ENCODE measurements at places on chromosomes 7 and 10.

DNA sequence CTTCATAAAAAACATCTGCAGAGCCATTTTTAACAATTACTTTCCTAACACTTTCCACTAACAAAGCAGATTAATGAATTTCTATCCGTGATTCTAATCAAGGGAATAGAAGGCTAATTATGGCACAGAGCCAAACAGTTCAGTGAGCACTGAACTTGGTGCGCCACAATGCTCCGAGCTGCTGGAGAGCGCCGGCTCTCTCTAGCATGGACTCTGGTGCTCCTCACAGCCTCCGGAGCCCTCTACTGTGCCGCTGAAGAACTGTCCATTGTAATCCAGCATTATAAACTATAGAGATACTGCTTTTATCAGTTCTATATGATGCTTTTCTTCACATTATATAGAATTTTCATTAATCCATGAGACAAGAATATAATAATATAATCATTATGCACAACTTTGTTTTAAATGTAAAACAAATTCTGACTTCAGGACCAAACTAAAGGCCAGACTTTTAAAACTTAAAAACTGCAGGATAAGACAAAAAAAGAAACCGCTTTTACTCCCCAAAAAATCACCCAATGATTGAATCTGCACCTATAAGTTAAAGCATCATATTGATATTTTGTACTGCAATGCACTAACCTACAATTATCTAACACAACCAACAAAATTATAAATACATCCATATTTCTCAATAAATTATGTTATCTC lies 123.6 kb downstream of the RNF32 start:
- DNase-seq, result peak; percentile 3

DNA sequence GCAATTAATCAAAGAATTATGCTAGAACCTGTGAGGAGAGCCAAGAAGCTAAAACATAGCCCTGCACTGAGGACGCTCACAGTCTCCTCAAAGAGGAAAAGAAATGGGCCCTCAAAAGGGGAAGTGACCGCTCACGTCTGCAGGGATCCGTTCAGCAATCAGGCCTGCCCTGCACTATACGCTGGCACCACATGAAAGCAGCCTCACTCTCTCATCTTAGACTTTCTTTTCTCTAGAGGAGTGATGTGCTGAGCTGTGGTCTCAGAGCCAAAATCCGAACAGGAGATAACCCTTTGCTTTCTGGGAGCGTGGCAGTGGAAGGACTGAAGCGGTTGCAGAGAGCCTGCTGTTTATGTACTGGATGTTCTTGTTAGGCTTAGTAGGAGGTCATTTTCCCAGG lies 6.3 kb upstream of the IL2RA start:
- no peak for DNase-seq

DNA sequence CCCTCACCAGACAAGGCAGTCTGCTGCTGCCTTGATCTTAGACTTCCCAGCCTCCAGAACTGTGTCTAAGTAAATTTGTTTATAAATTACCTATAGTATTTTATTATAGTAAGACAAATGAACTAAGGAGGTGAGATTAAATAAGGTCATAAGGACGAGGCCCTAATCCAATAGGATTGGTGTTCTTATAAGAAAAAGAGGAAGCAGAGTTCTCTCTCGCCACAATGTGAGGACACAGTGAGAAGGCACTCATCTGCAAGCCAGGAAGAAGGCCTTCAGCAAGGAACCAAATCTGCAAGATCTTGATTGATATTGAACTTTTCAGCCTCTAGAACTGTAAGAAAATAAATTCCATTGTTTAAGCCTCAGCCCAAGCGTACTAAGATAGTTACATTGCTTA lies 6.1 kb upstream of the ZNF438 start:
- DNase-seq, result no peak

DNA sequence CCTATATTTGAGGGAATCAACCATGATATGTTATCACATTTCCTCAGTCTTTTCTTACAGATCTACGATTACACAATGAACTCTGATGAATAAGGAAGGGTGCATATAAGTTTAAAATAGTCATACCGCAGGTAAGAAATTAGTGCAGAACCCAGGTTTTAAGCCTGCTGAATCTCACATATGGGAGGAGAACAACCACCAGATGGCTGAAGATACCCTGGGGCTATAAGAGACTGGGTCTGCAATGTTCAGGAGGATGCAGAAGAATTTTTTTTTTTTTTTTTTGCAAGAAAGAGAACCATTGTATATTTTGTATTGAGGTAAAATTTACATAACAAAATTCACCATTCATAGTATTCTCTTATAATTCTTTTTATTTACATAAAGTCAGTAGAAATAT lies 372.3 kb upstream of the MYO3A start:
- no peak for DNase-seq

DNA sequence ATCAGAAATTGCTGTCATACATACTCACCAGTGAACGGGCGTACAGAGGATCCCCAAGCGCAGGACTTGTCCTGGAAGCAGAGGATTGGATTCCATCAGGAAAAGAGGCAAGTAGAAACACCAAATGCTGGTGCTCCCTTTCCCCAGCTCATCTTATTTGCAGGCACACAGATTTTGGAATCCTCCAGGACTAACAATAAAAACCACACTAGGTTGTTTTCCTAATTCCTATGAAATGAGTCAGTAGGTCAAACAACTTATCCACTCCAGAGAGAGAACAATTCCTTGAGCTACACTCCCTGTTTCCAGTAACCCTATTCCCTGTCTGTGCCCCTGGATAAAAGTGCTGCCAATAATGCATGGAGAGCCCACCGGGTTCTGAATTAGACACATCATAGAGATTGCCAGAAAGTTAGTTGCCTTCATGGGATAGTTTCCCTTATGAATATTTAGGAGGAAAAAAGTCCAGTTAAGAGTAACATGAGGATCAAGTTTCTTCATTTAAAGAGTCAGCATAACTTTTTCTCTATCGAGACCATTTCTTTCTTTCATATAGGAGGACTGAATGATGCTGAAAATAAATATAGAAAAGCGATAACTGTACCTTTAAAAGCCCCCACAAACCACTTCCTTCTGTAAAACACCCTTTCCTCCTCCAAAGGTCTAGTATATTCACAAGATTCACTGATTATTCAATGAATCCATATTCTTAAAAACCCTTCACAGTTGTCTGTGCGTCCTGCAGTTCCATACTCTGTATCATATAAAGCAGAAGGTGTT lies 178.3 kb upstream of the KLF14 start:
- no peak for DNase-seq

DNA sequence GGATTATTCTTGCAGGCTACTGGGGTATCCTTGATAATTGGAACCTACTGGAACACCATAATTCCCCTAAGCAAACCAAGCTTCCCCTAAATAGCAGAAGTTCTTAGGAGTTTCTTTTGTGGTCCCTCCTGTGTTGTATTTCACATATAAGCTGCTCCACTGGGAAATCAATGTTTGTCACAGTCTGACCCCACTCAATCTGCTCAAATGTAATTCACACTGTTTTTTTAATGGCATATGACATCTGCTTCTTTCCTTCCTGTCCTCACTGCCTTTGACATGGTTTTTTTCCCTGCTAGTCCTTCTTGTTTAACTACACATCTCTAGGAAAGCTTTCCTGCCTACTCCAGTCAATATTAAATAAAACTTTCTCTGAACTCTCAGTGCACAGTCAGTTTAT lies 1.8 kb upstream of the PTPRZ1 start:
- DNase-seq, result no peak

- DNase-seq, result no peak
Measured at GRCh38 chr10:11601670-11602069, 9.8 kb downstream of the USP6NL start.

DNA sequence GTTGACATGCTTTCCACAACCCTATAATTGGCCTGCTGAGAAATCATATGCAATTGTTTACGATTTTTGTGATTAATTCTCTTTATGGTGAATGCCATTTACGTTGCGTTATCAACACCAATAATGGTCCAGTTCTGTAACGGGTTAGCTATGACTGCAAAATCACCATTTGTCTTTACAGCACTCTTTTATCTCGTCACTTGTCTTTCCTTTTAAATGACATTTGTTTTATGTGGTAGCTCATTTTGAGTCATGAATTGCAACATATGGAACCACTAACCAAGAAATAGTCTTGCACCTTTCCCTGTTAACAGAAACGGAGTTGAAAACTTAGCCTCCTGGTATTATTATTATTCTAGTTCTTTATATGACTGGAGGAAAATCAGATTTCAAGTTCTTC lies 3.1 kb upstream of the KIAA1217 start:
- DNase-seq, result no peak

DNA sequence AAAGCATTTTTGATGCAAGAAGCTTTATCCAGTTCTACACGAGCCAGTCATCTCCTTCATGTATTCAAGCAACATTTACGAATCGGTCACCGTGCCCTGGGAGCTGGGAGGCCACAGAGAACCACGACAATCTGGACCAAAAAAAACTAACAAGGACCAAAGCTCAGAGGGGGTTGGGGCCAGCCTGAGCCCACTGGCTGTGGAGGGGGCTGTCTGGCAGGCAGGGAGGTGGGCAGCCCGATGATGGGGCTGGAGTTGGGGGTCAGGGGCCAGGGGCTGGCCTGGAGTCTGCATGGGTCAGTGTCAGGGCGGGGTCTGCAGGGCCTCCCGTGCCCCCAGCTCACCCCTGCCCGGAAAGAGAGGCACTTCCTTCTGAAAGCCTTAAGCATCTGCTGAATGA lies 12.5 kb upstream of the GRIFIN start:
- no peak for DNase-seq

DNA sequence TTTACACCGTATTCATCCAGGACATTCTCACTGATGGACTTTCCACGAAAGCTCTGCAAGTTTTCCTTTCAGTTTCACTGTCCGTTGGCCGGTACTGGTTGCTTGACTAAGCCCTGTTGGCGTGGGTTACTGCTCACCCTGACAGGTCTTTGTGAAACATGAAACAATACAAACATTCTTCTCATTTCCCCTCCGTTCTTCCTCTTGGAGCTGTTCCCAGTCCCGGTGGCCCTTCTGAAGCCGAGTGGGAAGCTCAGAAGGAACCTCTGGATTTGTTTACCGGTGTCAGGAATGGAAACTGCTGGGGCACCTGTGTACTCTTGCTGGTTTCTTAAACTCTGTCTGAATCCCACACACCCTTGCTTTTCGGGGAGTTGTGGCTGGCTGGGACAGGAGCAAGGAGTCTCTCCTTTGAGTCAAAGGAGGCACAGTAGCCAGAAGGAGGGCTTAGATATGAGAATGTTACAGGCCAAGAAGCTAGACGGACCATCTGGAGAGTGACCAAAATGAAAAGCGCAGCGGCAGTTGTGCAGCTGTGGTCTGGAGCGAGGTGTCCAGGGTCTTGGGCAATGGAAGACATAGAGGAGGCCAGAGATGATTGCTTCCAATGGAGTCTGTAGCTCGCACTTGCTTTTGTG lies 45.7 kb downstream of the LYZL2 start:
- DNase-seq, result no peak

- DNase-seq, result no peak
Measured at GRCh38 chr7:117780832-117781231, 92.4 kb downstream of the CTTNBP2 start.

GRCh38 chr10:47409171-47409865 lies 25.2 kb upstream of the ZNF488 start:
- no peak for DNase-seq

GRCh38 chr7:103613655-103614642 lies 167.9 kb upstream of the SLC26A5 start:
- no peak for DNase-seq

DNA sequence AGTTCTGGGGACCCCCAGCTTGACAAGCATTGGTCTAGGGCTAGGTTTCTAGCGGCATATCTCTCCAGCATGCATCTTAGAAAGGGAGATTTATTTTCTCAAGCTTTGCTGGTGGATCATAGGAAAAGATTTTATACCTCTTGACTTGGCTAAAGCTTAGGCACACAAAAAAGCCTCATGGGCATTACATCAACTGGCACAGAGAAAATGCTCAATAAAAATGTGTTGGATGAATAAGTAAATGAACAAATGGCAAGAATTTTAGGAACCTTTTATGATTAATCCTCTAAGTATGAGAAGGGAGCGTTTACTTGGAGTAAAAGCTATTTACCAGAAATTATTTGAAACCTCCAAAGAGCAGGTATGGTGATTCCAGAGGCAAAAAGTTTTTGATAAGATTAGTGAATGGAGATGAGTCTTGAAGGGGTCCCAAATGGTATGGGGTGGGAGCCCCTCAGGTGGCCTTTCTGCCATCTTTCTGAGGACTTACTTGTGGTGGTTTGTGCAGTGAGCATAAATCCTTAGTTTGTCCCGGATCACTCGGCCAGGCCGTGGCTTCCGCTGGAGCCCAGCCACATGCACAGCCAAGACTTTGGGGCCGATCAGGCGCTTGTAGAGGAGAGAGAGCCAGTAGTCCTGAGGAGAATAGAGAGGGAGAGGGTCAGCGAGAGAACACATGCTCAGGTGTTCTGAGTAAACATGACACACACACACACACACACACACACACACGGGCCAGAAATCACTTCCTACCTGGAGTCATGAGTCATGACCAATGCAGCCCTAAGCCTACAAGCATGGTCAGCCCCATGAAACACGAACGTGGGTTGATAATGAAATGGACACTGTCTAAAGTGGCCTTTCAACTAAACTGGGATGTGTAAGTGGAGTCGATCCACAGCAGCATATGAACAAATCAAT lies 43.1 kb upstream of the HPS1 start:
- DNase-seq, result no peak

DNA sequence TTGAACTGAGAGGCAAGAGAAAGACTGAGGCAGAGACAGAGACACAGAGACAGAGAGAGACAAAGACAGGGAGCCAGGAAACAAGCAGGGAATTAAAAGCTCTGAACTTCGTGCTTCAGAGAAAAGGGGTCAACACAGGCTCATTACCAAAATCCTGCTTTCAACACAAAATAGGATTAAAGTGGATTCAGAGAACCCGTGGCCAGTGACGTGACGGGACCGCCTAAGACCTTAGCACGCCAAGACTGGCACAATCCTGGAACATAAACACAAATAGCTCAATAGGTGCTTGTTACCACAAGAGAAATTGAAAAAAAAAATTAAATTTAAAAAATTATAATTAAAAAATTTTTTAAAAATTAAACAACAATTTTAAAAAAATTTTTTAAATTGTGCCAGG lies 21.5 kb downstream of the ASB13 start:
- no peak for DNase-seq

- DNase-seq, result no peak
Measured at GRCh38 chr10:95480901-95481491, 80.2 kb downstream of the SORBS1 start.

DNA sequence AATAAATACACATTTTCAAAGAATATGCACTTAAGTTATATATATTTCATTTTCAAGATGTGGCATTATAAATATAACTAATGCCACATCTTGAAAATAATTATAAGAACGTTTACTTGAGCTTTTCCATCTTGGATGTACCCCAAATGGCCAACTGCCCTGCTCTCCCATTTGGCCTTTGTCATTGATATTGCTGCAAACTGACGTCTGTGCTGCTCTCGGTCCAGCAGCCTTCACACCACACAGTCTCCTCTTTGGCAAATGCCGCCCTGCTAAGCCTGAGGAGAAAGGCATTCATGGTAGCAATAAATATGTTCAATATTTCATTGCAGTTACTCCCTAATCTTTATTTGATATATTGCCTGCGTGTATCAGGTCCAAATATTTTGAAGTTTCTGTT lies 384.6 kb upstream of the ADARB2 start:
- DNase-seq, result no peak

DNA sequence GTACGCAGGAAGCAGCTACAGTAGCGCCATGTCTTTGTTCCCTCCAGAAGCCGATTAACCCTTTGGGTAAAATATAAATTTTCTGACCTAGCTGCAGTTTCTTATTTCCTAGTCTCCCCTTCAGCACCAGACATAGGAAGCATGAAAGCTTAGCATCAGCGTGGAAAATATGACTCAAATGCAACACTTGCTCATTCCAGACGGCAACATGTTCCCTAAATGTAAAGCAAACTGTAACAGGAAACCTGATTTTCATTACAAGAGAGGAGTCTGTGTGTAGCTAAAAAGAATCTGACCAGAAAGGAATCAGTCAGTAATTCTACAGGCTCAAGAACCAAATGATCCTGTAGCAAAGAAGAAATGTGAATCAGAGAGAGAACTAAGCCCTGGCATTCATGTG lies 219.2 kb downstream of the C7orf25 start:
- DNase-seq, result no peak
